ENCODE measurements at places on chromosomes 7 and 10. TPM values are rescaled to one million over a fixed set of nuclear protein-coding genes. Genes with fewer than 3 reads are reported as not detected.

LRWD1 gene
- total RNA-seq = 22.5 TPM

TRPV5 gene
- not detected for total RNA-seq

PKD1L1 gene
- under 0.01 TPM for total RNA-seq

KCP gene
- 2.2 TPM for total RNA-seq

HGF gene
- not detected for total RNA-seq

MTG1 gene
- total RNA-seq = 16.7 TPM

MSMB gene
- total RNA-seq = 0.34 TPM

ADCYAP1R1 gene
- total RNA-seq = not detected

CALCR gene
- not detected for total RNA-seq

HOXA2 gene
- total RNA-seq = not detected

BTRC gene
- total RNA-seq = 19.1 TPM

STAM gene
- 42.0 TPM for total RNA-seq

MYPN gene
- total RNA-seq = not detected

PTF1A gene
- not detected for total RNA-seq

TAS2R3 gene
- total RNA-seq = 1.0 TPM

OR2A1 gene
- total RNA-seq = not detected

RNF32 gene
- total RNA-seq = 1.1 TPM

ASIC3 gene
- 0.34 TPM for total RNA-seq

RBM20 gene
- total RNA-seq = under 0.01 TPM

TMEM176B gene
- not detected for total RNA-seq

MCM10 gene
- total RNA-seq = 0.34 TPM

NEUROG3 gene
- total RNA-seq = not detected

MAT1A gene
- total RNA-seq = 1.00 TPM

INHBA gene
- total RNA-seq = 8.5 TPM

CTAGE4 gene
- total RNA-seq = 0.14 TPM

FFAR4 gene
- not detected for total RNA-seq

HUS1 gene
- 34.5 TPM for total RNA-seq

C10orf105 gene
- total RNA-seq = not detected

STRIP2 gene
- total RNA-seq = 9.6 TPM

SORCS1 gene
- not detected for total RNA-seq

KCNH2 gene
- total RNA-seq = under 0.01 TPM

DDX21 gene
- total RNA-seq = 215 TPM

PRKCQ gene
- total RNA-seq = 4.8 TPM

CFAP46 gene
- total RNA-seq = 0.28 TPM

RGR gene
- total RNA-seq = not detected

AGR2 gene
- total RNA-seq = 11.5 TPM
